ENCODE measurements at places on chromosomes 1 and 21. TPM values are rescaled to one million over a fixed set of nuclear protein-coding genes. Genes with fewer than 3 reads are reported as not detected.
A peak's percentile ranks its signal among the peaks of the same experiment; 100 is the strongest.

SERPINC1 gene
- 0.38 TPM for total RNA-seq

PADI2 gene
- 2.5 TPM for total RNA-seq

DNA sequence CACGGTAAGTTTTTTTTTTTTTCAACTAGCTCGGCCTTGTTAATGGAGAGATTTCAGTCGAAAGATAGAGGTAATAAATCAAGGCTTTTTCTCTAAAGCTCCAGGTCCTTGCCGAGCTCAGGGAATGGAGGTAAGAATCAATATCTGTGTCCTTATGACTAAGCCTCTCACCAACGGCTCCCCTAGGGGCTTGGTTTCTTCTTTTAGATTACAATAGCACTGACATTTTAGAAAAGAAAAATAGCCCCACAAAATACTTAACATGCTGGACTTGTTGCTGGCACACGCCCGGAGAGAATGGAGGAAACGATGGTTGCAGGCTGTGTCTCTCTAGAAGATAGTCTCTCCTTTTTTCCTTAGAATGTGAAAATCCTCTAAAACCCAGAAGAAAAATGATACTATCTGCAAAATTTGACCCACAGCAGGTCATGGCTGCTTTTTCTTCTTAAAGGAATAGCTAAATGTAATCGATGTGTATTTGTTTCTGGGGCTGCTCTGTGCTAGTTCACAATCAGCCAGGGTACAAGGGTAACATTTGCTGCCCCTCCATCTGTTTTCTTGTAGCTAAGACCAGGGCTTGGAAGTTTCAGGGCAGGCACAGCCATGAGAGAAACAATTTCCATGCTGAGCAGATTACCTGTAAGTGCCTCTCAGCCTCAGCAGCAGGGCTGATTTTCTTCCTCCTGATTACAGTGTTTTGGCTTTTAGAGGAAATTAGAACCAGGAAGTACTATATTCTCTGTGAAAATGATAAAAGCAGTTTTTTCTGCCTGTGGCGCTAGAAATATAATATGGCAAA, 86.2 kb upstream of the GNG12 start:
- DNase-seq, result no peak
- no peak overlapping the region for H3K4me3 ChIP-seq
- peaks cover 2% of the 10 kb centered on the region for H3K27me3 ChIP-seq
- no peaks in the 10 kb centered on the region for H3K36me3 ChIP-seq
- H3K27ac ChIP-seq, result no peak overlapping the region
- no peaks in the 10 kb centered on the region for H3K4me1 ChIP-seq

GRCh38 chr1:214413315-214413714, 132.4 kb downstream of the SMYD2 start:
- no peak for DNase-seq
- H3K27me3 ChIP-seq, result no peaks in the 10 kb centered on the region
- H3K27ac ChIP-seq, result no peak overlapping the region
- H3K4me1 ChIP-seq, result no peaks in the 10 kb centered on the region
- no peak overlapping the region for H3K4me3 ChIP-seq
- H3K36me3 ChIP-seq, result no peaks in the 10 kb centered on the region

DNA sequence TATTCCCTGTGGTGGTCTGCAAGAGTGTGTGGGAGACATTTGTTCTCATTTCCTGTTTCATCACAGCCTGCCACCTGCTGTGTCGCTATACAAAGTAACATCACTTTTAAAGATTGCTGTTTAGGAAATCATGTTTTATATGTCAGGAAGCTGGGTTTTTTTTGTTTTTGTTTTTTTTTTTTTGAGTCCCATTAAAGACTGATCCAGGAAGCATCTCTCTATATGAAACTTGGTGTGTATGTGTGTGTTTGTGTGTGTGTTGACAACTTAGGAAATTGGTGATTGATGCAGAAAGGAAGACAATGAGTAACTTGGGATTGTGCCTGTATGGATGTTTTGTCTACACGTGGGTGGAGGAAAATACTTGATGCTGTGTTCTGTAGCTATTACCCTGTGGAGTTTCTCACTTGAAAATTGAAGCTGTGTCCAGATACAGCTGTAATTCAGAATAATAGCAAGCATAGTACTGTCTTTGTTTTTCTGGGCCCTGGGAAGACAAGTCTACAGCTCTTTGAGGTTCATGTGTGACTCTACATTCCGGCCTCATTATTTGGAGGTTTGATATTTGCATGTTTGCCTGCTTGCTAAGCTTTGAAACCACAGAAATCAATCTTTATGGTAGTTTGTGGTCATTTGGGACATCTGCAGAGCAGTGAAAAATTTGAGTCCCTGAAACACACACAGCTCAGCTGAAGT, 47.9 kb downstream of the LAMC1 start:
- no peaks in the 10 kb centered on the region for H3K36me3 ChIP-seq
- no peak for DNase-seq
- H3K27ac ChIP-seq, result no peak overlapping the region
- H3K4me1 ChIP-seq, result no peaks in the 10 kb centered on the region
- no peaks in the 10 kb centered on the region for H3K27me3 ChIP-seq

PPIAL4G gene
- total RNA-seq, result 0.50 TPM

GRCh38 chr1:228873709-228874108, 138.4 kb downstream of the RHOU start:
- H3K27ac ChIP-seq, result no peak overlapping the region
- H3K27me3 ChIP-seq, result no peaks in the 10 kb centered on the region
- peaks cover 4% of the 10 kb centered on the region for H3K4me1 ChIP-seq
- DNase-seq, result no peak
- H3K36me3 ChIP-seq, result no peaks in the 10 kb centered on the region

GRCh38 chr1:17307946-17308345, at the start of gene PADI4:
PADI4 (plus strand) TSS chr1:17308197; CDS start chr1:17308223, 26 bp downstream.
- no peaks in the 10 kb centered on the region for H3K36me3 ChIP-seq
- DNase-seq, result no peak
- peaks cover 3% of the 10 kb centered on the region for H3K4me1 ChIP-seq
- H3K27me3 ChIP-seq, result no peaks in the 10 kb centered on the region
- no peak within 1 kb of the TSS for H3K27ac ChIP-seq
- no peak within 1 kb of the TSS for H3K4me3 ChIP-seq

SPRR2B gene
- not detected for total RNA-seq

DNA sequence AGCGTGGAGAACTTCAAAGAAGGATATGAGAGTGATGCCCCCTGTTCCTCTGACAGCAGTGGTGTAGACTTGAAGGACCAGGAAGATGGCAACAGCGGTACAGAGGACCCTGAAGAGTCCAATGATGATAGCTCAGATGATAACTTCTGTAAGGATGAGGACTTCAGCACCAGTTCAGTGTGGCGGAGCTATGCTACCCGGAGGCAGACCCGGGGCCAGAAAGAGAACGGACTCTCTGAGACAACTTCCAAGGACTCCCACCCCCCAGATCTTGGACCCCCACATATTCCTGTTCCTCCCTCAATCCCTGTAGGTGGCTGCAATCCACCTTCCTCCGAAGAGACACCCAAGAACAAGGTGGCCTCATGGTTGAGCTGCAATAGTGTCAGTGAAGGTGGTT, 14.0 kb downstream of the CERS2 start:
- no peaks in the 10 kb centered on the region for H3K4me1 ChIP-seq
- H3K4me3 ChIP-seq, result no peak overlapping the region
- no peak overlapping the region for H3K27ac ChIP-seq
- H3K27me3 ChIP-seq, result no peaks in the 10 kb centered on the region
- peaks cover 72% of the 10 kb centered on the region for H3K36me3 ChIP-seq

- no peak overlapping the region for H3K27ac ChIP-seq
- no peak for DNase-seq
- no peaks in the 10 kb centered on the region for H3K27me3 ChIP-seq
- no peaks in the 10 kb centered on the region for H3K4me1 ChIP-seq
- H3K36me3 ChIP-seq, result peaks cover 32% of the 10 kb centered on the region
- H3K4me3 ChIP-seq, result no peak overlapping the region
Observed at GRCh38 chr21:36211660-36212512, 55.3 kb downstream of the DOP1B start.

CASQ1 gene
- not detected for total RNA-seq

TNFSF18 gene
- not detected for total RNA-seq

DNA sequence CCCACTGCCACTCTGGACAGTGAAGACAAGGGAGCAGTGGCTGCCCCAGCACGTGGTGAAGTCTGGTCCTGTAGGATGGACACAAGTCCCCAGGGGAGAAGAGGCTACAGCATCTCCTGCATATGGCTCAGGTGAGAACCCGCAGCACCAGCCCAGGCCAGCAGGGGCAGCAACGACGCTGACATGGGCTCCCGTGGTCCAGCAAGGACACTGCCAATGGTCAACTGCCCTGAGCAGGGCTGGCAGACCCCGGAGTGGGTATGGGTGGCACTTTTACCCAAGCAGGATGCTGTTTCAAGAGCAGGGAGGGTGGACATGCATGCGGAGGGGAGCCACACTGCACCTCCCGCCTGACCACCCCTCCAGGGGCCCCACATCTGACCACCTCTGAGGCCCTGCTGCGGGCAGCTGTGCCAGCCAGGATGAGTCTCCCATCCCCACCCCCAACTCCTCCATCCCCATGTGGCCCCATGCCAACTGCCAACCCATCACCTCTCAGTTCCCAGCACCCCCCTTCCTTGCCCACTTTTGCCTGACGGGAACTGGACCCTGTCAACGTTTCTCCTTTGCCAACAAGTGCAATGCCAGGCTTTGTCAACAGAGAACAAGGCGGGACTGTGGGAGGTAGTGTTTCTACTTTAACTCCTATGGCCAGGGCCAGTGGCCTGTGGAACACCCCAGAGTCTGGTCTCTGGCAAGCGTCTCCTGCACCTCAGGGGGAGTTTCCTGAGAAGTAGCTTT, 8.6 kb downstream of the MORN1 start:
- H3K27me3 ChIP-seq, result no peaks in the 10 kb centered on the region
- peak; percentile 54 for DNase-seq
- no peak overlapping the region for H3K27ac ChIP-seq
- H3K4me1 ChIP-seq, result peaks cover 22% of the 10 kb centered on the region
- H3K4me3 ChIP-seq, result no peak overlapping the region

DNA sequence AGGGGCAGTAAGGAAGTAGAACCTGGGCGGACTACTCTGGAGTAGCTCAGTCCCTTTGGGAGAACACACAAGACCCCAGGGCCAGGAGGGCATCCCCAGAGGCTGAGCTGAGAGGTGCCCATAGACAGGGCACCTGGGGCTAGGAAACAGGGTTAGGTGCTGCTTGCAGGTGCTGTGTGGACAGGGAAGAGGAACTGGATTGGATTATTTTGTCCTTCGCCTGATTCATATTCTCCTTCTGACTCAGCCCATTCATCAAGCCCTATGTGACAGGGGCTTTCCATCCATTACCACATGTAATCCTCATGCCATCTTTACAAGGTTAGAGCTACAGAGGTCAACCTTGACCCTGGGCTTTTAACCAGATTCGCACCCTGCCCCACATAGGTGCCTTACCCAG, 183.9 kb downstream of the C1orf94 start:
- H3K4me1 ChIP-seq, result no peaks in the 10 kb centered on the region
- H3K27ac ChIP-seq, result no peak overlapping the region
- no peaks in the 10 kb centered on the region for H3K27me3 ChIP-seq
- H3K36me3 ChIP-seq, result no peaks in the 10 kb centered on the region
- no peak for DNase-seq

- H3K27me3 ChIP-seq, result no peaks in the 10 kb centered on the region
- DNase-seq, result no peak
- no peaks in the 10 kb centered on the region for H3K4me1 ChIP-seq
- H3K4me3 ChIP-seq, result no peak overlapping the region
- H3K36me3 ChIP-seq, result peaks cover 55% of the 10 kb centered on the region
- H3K27ac ChIP-seq, result no peak overlapping the region
Observed at GRCh38 chr1:235442788-235443429, 61.3 kb downstream of the B3GALNT2 start.

DNA sequence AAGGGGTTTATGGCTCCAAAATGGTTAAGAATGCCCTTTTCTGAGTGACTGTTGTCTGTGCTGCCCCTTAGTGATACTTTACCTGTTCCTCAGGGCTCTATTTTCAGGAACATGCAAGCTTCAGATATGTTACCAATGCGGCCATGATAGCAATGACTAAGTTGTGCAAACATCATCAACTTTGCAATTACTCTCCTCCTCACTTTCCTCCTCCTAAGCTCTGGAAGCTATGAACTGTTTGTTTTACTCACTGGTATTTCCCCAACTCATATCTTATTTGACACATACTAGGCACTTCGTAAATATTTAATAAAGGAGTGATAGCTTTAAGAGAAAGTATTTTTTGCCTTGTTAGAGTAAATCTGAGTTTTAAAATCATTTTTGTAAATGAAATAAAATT, 53.8 kb downstream of the RWDD3 start:
- no peaks in the 10 kb centered on the region for H3K36me3 ChIP-seq
- no peak for DNase-seq
- no peak overlapping the region for H3K27ac ChIP-seq

- H3K27me3 ChIP-seq, result no peaks in the 10 kb centered on the region
- H3K4me1 ChIP-seq, result peaks cover 8% of the 10 kb centered on the region
- H3K27ac ChIP-seq, result no peak overlapping the region
Observed at GRCh38 chr1:10671622-10672342, 124.7 kb downstream of the CASZ1 start.

PHLDA3 gene
- 1.1 TPM for total RNA-seq

DNA sequence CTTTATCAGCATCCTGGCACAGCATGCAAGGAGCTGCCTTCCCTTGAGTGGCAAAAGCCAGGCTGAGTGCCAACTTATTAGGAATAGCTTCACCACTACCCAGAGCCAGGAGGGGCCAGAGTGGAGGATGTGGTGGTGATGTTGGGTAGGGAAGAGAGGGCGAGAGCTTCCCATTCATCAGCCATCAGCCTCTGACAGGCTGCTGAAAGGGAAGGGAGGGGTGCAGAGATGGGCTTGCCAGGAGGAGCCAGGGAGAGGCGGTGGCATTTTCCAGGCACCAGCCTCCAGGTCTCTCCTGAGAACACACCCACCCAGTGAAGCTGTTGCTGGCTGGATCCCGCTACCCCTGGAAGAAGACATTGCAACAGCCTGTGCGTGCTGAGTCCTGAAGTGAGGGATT, 168.5 kb downstream of the ACTL8 start:
- DNase-seq, result no peak
- no peaks in the 10 kb centered on the region for H3K4me1 ChIP-seq
- H3K27me3 ChIP-seq, result no peaks in the 10 kb centered on the region

RGS13 gene
- total RNA-seq, result 0.45 TPM

GRCh38 chr1:166811691-166812090, 27.6 kb upstream of the POGK start:
- H3K36me3 ChIP-seq, result no peaks in the 10 kb centered on the region
- H3K4me3 ChIP-seq, result no peak overlapping the region
- H3K27ac ChIP-seq, result no peak overlapping the region
- H3K27me3 ChIP-seq, result no peaks in the 10 kb centered on the region

DNA sequence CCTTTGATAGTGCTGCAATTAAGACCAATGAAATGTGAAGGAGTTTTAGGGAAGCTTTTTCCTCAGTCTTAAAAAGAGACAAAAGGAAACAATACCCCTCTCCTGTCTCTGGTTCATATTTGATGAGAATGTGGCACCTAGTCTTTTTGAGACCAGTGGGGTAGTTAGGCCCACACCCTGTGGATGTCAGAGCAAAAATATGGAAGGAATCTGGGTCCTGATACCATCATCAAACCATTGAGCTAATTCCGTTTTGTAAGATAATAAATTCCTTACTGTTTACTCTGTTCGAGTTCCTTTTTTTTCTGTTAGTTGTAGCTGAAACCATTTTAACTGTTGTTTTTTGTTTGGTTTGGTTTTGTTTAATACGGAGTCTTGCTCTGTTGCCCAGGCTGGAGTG, 33.3 kb downstream of the PTPRC start:
- H3K4me1 ChIP-seq, result peaks cover 25% of the 10 kb centered on the region
- no peak overlapping the region for H3K4me3 ChIP-seq
- peaks cover 66% of the 10 kb centered on the region for H3K36me3 ChIP-seq
- H3K27ac ChIP-seq, result peak overlapping the region; percentile 67

S100A1 gene
- not detected for total RNA-seq

- no peaks in the 10 kb centered on the region for H3K36me3 ChIP-seq
- no peak overlapping the region for H3K27ac ChIP-seq
- no peak overlapping the region for H3K4me3 ChIP-seq
Observed at GRCh38 chr1:119372503-119373086, 4.0 kb downstream of the HAO2 start.
